B cell (primary cell): ENCODE measurements at places on chromosomes 2 and 18. TPM values are rescaled to one million over a fixed set of nuclear protein-coding genes. Genes with fewer than 3 reads are reported as not detected.
A peak's percentile ranks its signal among the peaks of the same experiment; 100 is the strongest.

DNA sequence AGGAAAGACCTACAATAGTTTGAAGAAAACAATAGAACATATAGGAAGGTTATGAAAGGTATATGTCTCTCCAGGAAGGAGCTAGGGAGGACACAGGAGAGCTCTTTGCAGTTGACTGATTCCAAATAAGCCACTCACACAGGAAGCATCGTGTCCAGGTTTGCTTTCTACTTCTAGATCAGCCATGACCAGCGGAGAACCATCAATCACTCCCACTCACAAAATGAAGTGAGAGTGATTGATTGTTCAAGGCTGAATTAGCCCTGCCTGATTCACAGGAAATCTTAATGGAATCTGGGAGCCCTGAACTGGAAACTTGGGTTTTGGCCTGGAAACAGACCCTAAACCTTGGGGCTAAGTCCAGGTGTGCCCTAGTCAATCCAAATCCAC, 1292.2 kb upstream of the ZEB2 start:
- no peak for DNase-seq

DNA sequence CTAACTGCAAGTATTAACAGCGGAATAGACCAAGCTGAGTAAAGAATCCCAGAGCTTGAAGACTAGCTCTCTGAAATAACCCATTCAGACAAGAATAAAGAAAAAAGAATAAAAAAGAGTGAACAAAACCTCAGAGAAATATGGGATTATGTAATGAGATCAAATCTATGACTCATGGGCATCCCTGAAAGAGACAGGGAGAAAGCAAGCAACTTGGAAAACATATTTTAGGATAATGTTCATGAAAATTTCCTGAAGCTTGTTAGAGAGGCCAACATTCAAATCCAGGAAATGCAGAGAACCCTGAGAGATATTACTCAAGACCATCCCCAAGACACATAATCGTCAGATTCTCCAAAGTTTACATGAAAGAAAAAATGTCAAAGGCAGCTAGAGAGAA, 17.3 kb downstream of the PFN4 start:
- DNase-seq, result no peak

DNA sequence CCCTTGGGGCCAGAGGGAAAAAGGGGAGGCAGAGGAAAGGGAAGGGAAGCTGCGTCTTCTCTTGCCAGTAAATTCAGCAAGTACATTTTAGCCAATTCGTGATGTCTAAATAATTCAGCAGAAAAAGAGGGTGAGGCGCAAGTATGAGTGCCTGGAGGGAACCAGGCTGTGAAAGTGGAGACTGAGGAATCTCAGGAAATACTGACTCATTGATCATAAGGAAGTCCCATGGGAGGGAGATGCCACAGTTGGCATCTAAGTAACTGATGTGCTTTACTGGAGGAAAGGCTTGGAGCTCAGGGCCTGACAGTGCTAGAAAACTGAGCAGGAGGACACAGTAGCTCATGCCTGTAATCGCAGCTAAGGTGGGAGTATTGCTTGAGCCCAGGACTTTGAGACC, 31.1 kb downstream of the KIF5C start:
- DNase-seq, result no peak

DNA sequence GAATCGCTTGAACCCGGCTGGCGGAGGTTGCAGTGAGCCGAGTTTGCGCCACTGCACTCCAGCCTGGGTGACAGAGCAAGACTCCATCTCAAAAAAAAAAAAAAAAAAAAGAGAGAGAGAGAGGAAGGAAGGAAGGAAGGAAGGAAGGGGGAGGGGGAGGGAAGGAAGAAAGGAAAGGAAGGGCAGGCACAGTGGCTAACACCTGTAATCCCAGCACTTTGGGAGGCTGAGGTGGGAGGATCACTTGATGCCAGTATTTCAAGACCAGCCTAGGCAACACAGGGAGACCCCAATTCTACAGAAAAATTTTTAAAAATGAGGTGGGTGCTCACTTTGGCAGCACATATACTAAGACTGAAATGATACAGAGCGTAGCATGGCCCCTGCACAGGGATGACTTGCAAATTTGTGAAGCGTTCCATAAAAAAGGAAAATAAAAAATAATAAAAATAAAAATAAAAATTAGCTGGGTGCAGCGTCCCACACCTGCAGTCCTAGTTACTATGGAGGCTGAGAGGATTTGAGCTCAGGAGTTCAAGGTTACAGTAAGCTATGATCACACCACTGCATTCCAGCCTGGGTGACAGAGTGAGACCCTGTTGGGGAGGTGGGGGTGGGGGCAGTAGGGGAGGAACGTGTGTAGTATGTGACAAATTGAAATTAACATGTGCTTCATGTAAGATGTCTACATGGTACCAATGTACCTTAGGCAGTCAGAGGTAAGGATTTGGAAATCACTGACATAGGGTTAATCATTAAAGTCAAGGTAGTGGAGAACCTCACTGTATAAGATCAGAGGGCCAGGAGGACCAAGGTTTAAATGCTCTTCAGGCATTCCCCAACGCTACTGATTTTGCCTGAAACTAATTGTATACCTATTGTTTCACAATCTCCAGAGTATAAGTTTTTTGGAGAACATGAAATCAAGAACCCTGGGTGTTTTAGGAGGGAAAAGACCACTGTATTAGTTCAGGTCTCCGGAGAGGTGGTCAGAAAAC, 1.4 kb downstream of the WDCP start:
- DNase-seq, result no peak

DNA sequence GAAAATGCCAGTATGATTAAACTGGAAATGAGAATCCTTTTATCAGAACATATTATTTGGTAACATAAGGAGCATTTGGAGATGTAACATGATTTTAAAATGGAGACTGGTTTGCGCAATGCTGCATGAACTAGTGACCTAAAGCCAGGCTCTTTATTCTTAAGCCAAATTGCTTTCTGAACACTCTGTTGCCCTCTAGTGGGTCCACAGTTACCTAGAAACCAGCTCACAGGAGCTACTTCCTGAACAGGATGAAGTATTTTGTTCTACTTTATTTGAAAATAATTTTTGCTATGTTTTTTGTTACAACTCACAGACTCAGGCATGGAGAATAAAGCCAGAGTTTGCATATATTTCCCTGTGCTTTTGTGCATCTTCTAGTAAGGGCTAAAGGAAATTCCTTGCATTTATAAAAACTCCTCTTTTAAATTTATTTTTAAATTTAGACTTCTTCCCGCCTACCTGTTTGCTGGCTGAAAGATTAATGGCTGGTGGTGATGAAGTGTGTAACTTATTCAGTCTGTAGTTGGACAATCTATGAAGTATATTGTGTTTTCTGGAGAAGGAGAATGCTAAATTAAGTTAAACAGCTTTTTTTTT, 146.7 kb downstream of the PARD3B start:
- no peak for DNase-seq

DNA sequence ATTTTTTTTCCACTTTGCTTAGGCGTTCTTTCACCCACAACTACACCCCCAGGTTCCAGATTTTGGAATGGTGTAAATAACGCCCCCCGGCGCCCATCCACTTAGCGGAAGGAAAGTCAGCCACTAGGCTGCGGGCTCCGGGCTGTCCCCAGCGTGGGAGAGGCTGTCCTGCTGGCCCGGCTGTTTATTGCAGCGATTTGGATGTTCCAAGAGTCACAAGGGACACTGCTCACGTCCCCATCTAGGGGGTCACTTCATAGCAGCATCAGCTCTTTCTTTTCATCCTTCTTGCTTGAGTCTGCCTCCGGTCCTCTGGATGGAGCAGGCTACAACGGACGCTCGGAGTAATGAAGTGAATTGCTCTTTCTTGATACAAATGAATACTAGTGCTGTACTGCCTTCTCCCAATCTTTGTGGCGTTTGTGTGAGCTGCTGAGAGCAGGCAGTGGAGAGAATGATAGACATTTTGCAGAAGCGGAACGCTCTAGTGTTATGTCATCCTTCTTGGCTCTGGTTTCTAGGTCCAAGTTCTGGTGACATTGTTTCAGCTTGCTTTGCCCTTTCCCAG, 50.7 kb upstream of the PAIP2B start:
- peak; percentile 51 for DNase-seq

GRCh38 chr2:108940156-108940555, 48.9 kb downstream of the EDAR start:
- no peak for DNase-seq

GRCh38 chr2:182048621-182049020, 63.0 kb downstream of the PPP1R1C start:
- no peak for DNase-seq

GRCh38 chr2:73836141-73836943, 7.6 kb downstream of the STAMBP start:
- no peak for DNase-seq

GRCh38 chr2:112625474-112626114, 20.1 kb upstream of the SLC20A1 start:
- no peak for DNase-seq

DNA sequence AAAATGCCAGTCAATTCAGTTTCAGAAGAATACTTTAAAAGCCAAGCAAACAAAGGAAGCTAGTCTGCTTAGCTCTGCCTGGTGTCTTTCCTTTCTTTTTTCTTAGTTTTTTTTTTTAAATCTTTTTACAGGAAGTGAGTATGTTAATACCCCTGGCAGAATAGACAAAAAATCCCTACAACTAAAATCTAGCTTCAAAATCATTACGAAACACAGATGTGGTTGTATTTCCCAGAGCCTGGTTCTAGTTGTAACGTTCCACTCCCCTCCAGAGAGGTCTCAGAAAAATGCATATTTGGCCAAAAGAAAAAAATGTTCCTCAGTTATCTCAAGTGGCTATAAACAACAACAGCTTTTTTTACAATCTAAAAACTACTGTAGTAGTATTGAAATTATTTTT, 202.1 kb upstream of the RND3 start:
- DNase-seq, result no peak

DNA sequence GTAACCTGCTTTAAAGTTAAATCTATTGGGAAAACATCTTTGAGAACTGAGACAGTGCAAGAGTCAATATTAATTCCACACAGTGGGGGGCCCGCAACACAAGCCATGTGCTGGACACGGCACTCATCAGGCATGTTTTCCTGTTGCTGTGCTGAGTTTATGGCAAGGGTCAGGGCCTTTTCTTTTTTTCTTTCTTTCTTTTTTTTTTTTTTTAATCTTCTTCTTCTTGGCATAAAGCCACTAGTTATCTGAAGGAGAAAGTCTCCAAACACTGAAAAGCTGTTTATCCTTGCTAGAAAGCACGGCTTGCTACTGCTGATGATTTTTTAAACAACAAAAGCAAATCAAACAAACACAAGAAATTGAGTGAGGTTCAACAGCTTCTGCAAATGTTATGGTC, 252.1 kb downstream of the ZNF521 start:
- DNase-seq, result no peak

GRCh38 chr18:64966667-64967066, 784.1 kb upstream of the CDH7 start:
- DNase-seq, result no peak

DNA sequence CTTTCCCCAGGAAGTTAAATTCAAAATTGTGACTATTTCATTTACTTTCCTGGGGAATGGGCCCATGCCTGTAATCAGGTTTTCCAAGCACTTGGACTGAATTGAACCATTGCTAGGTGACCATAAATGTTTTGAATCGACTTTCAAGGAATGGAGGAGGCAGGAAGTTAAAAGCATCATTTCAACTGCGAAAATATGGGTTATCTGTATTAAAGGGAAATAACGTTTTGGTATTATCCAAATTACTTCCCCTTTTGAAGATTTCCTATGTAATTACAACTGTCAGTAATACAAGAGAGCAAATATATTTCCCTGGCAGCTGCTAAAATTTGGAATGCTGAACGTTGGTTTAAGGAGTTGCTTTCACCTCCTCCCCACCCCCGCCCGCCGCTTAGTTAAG, 19.0 kb downstream of the PNO1 start:
- DNase-seq, result no peak

GRCh38 chr18:39346916-39347315, 1781.3 kb upstream of the CELF4 start:
- DNase-seq, result no peak

DNA sequence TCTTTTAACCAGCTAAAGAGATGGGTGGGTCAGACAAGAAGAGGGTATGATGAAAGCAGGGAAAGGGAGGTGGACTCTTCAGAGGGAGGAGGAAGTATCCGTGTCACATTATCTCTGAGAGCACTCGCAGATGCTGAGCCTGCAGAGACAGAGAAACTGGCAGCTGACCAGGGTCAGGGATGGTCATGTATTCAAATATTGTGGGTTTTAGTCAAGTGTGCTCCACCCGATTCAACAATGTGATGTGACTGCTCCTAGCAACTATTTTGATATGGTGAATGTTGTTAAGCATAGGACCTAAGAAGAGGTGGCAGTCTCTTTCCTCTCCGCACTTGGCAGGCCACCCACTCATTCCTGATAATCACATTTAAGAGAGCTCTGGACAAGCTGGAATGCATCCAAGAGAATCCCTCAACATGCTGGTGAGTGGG, 1.3 kb upstream of the CLIP4 start:
- peak; percentile 8 for DNase-seq

The GLB1L gene
- total RNA-seq, result 3.9 and 4.1 TPM in 2 replicates

The LIPG gene
- total RNA-seq, result not detected in 2 replicates

The STK16 gene
- 29.0 and 29.3 TPM in 2 replicates for total RNA-seq

The GNLY gene
- 4.2 and 4.3 TPM in 2 replicates for total RNA-seq
